Activated CD8-positive, alpha-beta T cell treated with anti-CD3 and anti-CD28 coated beads, Interleukin-2, amount 10 ng/mL, durations not matched to agents 7 days and 5 days (primary cell): ENCODE measurements at places on chromosomes 1 and 21. TPM values are rescaled to one million over a fixed set of nuclear protein-coding genes. Genes with fewer than 3 reads are reported as not detected.

The PIGM gene
- total RNA-seq = 4.5 TPM

- DNase-seq = no peak
These were observed 8.2 kb downstream of the OR10T2 start for GRCh38 chr1:158391099-158391498.

DNA sequence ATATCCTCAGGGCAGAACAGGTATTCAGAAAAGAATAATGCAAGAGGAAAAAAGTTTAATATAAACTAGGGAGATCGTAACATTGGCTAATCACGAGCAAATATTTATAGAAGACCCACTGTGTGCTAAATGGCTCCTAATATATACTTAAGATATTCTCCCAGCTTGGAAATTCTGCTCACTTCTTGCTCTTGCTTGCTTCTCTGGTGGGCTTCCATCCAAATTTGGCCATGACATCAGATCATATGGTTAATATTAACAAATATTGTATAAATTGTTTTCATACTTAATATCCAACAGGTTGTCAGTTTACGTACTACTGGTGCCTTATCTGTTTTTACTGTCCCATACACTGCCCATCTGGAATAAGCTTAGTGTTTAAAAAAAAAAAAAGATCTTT, 1.1 kb downstream of the COX20 start:
- DNase-seq = no peak

DNA sequence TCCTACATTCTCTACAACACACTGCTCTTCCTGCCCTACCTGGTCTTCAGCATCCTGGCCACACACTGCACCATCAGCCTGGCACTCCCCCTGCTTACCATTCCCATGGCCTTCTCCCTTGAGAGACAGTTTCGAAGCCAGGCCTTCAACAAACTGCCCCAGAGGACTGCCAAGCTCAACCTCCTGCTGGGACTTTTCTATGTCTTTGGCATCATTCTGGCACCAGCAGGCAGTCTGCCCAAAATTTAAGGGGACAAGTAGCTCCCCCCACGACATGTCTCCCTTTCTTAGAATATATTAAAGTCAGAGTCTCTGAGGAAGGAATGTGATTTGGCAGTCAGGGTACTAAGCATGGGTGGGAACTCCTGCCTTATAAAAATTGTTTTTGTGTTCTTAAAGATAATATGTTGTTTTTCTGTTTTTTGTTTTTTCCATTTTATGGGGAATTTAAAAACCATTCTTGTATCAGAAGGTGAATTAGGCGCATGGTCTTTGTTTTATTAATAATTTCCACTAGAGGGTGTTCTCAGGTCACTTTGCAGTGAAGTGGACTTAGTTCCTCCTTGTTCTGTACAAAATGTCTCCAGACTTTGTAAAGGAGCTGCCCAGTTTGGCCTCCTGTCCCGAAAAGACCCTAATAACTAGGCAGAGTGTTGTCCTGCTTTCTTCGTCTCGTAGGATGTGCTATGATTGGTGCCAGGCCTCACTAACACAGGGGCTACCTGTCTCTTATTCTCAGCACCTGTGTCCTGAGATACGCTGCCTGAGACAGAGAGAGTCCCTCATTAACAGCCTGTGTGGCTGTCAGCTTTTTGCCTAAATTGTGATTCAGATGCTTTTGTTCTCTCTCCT, 13.1 kb downstream of the UBIAD1 start:
- DNase-seq = no peak

- no peak for DNase-seq
These were observed 30.0 kb upstream of the S100A7 start for GRCh38 chr1:153490272-153491051.

DNA sequence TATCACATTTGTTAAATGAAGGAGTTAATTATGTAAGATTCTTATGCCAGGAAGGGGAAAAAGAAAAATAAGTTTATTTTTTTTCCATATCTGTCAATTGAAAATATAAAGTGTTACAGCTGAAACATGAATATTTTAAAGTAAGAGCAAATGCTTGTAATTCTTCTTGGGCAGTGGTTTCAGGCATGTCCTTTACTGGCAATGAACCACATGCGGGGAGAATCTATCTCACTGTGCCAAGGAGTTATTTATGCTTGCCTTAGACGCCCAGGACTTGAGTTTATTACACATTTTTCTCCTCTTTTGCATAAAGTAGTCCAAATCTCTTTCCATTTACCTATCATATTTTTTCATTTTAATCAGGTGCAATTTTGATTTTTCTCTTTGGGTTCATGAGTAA, 207.8 kb upstream of the NRIP1 start:
- DNase-seq = no peak

The KRTAP19-7 gene
- not detected for total RNA-seq

DNA sequence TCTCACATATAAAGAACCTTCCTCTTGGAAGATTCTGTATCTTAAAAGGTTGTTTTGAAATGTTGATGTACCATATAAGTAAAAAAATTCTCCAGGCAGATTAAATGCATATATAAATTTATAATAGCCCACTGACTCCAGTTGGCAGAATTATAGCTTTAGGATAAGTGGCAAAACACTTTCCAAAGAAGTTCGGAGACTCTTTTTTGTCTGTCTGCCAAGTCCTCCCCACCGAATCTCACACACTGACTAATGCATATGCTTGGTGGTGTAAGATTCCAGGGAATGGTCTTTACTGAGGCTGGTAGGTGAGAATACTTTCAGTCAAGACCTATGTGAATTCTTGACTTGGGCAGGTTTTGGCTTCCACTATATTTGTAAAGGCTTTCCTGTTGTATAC, 724.3 kb upstream of the CXADR start:
- DNase-seq = no peak

- DNase-seq = no peak
These were observed 193.5 kb upstream of the SAMSN1 start for GRCh38 chr21:14739590-14739989.

- no peak for DNase-seq
These were observed 2.8 kb downstream of the BATF3 start for GRCh38 chr1:212696721-212697331.

The LCE3E gene
- total RNA-seq = not detected

The CENPF gene
- 180 TPM for total RNA-seq

The ATXN7L2 gene
- 10.2 TPM for total RNA-seq

DNA sequence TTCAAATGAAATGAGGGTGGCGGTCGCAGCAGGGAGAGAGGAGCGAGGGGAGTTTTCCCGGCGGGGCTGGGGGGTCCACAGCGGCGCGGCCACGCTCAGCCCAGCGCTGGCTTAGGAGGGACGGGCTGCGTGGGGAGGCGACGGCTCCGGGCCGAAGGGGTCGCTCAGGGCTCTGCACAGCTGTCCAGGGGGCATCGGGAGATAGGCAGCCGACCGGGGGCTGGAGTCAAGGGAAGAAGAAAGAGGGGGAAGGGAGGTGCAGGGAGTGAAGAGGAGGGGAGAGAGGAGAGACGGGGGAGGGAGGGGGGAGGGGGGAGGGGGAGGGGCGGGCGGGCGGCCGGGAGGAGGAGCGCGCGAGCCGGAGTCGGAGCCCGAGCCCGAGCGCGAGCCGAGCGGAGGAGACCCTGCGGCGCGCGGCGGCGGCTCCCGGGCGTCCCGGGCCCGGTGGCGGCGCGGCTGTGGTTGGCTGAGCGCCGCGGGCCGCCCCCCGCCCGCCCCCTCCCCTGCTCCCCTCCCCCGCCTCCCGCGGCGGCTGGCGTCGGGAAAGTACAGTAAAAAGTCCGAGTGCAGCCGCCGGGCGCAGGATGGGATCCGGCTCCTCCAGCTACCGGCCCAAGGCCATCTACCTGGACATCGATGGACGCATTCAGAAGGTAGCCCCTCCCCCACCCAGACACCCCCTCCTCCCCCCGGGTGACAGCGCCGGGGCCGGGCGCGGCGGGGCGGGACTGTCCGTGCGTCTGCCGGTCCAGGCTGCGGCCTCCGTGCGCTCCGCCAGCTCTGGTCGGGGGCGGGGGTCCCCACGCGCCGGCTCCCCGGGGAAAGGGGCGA, at the start of gene PDE9A:
Gene PDE9A, plus strand, starts transcription at position 391 of the 831 bp plus-strand sequence. Its CDS starts 194 bp downstream, at position 585.
- DNase-seq = peak; percentile 34

DNA sequence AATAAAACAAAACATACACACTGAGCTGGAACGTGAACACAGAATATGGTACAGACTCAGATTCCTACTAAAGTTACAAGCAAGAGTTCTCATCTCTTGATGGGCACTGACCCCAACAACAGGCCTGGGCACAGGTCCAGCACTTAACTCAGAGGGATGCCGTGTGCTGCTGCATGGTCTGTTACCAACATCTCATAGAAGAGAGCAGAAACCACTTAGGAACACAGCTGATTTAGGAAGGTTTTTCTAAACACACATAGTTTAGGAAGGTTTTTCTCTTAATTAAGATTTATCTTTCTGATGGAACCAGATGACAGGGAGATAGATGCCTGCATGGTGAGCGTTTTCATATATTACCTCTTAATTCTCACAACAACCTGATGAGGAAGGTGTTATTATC, 1.5 kb downstream of the GCLM start:
- DNase-seq = no peak

The FAM167B gene
- total RNA-seq = 0.90 TPM

DNA sequence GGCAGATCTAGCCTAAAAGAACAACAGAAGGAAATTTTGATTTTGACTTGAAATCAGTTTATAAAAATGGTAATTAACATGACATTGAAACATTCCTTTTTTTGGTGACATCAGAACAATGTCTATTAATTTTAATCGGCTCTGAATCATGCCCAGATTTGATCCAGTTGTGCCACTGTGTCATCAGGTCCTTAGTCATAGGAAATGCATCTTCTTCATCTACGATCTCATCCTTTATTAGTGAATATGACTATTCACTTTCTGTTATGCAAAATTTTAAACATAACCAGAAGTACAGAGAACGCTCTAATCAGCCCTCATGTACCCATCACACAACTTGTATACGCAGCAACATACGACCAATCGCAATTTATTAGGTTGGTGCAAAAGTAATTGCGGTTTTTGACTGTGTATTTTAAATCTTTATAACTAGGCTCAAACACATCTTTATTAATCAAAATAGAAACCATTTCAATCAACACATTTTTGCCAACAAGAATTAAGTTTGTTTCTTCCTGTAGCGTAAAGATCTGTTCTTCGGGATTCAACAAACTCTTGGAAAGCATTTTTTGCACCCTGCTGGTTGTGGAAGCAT, 40.3 kb upstream of the TLR5 start:
- DNase-seq = no peak
